PC-3 (cell line): ENCODE measurements at places on chromosomes 12 and 14.

DNA sequence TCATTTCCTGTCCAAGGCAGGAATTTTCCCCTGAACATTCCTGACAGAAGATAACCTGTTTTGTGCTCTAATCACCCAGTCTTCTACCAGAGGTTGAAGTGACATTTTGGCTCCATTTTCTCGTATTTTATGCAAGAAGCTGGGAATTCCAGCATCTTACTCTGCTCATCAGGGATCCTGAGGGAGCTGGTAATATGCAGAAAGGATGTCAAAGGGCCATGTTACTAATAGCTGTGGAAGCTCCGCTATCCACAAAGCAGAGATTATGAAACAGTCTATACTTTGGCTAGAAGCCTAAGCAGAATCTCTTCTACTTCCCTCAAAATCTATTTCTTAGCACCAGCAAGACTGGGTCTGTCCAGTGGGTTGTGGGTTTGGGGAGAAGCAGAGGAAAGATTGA lies 613.0 kb downstream of the DIO2 start:
- H3K4me3 ChIP-seq = no peak overlapping the region
- H3K36me3 ChIP-seq = no peaks in the 10 kb centered on the region
- no peak overlapping the region for H3K27ac ChIP-seq
- peak; percentile 11 for DNase-seq
- H3K27me3 ChIP-seq = no peaks in the 10 kb centered on the region

DNA sequence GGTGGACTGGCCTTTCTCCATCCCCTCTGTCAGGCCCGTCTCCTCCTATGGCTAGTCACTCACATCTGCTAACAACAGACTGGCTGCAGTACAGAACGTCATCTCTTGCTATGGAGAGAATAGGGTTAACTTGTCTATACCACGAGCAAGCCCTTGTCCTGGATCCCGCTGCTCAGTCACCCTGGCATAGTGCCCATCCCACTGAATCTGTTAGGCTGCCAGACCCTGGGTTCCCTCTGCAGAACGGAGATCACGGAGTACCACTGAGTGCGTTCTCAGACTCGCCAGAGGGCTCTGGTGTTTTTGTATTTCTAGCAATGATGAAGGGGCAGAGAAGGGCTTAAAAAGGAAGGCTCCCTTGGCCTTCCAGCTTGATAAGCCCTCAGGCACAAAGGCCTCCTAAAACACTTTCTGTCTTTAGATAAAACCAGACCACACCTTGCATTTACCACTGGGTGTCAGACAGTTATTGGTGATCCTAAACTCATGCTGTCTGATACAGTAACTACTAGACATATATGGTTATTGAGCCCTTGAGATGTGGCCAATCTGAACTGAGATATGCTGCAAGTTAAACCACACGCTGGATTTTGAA lies 6.3 kb upstream of the NRIP2 start:
- H3K27me3 ChIP-seq = no peaks in the 10 kb centered on the region
- no peak for DNase-seq
- H3K4me3 ChIP-seq = no peak overlapping the region
- no peak overlapping the region for H3K27ac ChIP-seq

GRCh38 chr14:83297361-83297760 lies 1763.7 kb upstream of the SEL1L start:
- H3K4me1 ChIP-seq = no peaks in the 10 kb centered on the region
- no peak overlapping the region for H3K27ac ChIP-seq
- H3K27me3 ChIP-seq = no peaks in the 10 kb centered on the region
- no peaks in the 10 kb centered on the region for H3K36me3 ChIP-seq

- peaks cover 50% of the 10 kb centered on the region for H3K4me1 ChIP-seq
- no peak for DNase-seq
- no peak overlapping the region for H3K4me3 ChIP-seq
- H3K36me3 ChIP-seq = peaks cover 83% of the 10 kb centered on the region
Observed at GRCh38 chr12:65875640-65876071, 51.4 kb downstream of the HMGA2 start.

- DNase-seq = no peak
- H3K4me1 ChIP-seq = no peaks in the 10 kb centered on the region
- H3K36me3 ChIP-seq = no peaks in the 10 kb centered on the region
- no peak overlapping the region for H3K4me3 ChIP-seq
- H3K27me3 ChIP-seq = no peaks in the 10 kb centered on the region
- no peak overlapping the region for H3K27ac ChIP-seq
Observed at GRCh38 chr12:62251609-62251958, 8.6 kb upstream of the USP15 start.
